ENCODE measurements at places on chromosomes 13 and 19.

GRCh38 chr13:27619728-27620376 is 477 bp downstream of the LNX2 start:
- peak; percentile 51 for DNase-seq

DNA sequence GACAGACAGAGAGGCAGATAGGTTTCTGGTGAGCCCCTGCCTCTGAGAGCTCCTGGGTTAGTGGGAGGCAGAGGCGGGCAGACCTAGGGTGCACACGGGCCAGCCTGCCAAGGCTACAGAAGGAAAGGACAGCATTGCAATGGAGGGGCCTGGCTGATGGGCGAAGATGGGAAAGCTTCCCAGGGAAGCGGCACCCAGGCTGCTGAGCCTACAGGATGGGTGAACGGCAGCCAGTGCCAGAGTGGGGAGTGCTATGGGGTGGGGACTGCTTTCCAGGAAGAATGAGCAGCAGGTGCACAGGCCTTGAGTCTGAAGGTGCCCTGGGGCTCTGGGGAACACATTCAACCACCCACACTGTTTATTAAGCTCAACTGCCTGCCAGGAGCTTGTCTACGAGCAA is 702 bp upstream of the MAG start:
- no peak for DNase-seq

DNA sequence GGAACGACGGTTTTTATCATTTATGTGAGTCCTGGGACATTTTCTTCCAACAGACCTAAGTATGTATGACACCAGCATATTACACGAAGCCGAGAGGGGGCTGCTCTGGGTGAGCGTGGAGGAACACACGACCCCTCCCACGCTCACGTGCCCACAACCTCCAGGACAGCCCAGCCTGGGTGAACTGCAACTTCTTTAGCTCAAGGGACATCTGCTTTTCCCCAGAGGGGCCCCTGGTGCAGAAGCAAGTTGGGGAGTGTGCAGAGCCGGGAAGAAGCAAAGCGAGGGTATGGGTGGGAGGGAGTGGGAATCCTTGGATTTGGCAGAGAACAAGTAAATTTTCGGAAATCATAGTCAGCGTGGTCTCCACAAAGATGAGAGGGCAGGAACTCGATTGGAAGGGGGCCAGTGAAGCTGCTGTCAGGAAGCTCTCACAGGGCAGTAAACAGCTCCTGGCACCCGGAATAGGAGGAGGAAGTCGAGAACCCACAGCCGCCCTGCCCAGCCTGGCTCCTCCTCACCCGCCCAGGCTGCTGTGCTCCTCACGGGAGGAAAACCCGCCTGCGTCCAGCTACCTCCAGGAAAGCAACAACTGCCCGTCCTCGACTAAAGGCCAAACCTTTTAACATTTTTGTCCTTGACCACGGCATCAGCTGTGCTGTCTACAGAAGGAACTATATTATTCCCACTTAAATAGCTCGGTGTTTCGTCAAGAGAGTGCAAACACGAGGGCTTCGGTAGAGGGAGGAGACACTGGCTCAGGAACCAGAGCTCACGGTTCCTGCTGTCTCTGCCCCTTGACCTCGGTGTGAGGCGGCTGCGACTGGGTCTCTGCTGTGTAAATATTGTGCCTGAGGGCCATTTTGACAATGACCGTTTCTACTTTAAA is 17.2 kb upstream of the CFAP97D2 start:
- DNase-seq = peak; percentile 72

GRCh38 chr13:26719356-26719945 is 41.1 kb downstream of the GPR12 start:
- DNase-seq = peak; percentile 9

DNA sequence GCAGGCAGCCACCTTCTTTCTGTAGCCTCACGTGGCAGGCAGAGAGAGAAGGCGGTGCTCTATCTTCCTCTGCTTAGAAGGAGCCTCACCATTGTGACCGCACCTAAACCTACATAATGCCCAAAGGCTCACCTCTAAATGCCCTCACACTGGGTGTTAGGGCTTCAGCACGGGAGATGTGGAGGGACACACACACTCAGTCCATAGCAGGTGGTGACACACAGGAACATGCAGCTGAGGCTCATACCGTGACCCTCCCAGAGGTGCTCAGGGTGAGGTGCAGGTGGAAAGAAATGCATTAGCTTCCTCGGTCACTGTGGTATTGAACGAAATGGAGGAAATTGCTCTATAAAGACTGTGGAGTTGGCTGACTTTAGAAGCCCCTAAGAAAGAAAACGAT is 37.7 kb upstream of the TUBGCP3 start:
- DNase-seq = no peak

GRCh38 chr13:33678906-33679657 is 138.9 kb upstream of the RFC3 start:
- DNase-seq = peak; percentile 43

DNA sequence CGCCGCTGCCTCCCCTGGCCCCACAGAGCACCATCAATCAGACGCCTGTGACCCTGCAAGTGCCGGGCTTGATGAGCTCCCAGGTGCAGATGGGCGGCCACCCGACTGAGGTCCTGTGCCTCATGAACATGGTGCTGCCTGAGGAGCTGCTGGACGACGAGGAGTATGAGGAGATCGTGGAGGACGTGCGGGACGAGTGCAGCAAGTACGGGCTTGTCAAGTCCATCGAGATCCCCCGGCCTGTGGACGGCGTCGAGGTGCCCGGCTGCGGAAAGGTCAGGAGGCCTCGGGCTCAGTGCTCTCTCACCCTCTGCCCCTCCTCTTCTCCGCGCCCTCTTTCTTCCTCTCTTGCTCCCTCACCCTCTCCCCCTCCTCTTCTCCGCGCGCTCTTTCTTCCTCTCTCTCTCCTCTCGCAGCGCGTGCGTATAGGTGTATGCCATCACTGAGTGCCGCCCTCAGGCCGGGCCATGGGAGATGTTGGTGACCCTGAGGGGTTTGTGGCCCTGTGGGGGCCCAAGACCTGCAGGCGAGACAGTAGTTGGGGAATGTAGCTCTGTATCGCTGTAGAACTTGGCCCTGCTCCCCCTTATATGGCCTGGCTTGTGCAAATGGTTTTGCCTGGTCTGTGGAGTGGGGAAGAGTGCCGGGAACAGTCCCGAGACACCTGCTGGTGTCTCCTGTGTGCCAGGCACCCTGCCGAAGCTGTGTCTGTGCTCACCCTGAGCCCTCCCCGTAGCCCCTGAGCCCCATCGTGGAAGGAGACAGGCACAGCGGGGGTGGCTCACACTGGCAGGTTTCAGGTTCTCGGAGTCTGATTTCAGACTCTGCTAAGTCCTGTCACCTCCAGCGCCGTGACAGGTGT is 5.4 kb upstream of the EPN1 start:
- no peak for DNase-seq

GRCh38 chr13:53101883-53102282 is 73.3 kb downstream of the OLFM4 start:
- no peak for DNase-seq

DNA sequence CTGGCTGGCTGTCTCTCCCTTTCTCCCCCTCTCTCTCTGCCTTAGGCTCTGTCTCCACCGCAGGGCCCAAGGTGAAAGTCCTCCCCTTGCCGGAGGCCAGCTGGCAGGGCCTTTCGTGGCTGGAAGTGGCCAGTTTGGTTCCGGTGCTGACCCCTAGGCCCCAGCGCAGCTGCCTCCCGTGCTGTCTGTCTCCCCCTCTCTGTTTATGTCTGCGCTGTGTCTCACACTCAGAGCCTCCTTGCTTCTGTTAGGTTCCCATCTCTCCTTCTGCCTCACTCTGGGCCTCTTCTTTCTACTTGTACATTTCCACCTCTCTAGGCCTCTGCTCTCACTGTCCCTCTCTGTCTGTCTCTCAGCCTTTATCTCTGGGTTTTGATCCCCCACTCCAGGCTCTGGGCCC is 13.1 kb downstream of the CCDC97 start:
- DNase-seq = no peak

DNA sequence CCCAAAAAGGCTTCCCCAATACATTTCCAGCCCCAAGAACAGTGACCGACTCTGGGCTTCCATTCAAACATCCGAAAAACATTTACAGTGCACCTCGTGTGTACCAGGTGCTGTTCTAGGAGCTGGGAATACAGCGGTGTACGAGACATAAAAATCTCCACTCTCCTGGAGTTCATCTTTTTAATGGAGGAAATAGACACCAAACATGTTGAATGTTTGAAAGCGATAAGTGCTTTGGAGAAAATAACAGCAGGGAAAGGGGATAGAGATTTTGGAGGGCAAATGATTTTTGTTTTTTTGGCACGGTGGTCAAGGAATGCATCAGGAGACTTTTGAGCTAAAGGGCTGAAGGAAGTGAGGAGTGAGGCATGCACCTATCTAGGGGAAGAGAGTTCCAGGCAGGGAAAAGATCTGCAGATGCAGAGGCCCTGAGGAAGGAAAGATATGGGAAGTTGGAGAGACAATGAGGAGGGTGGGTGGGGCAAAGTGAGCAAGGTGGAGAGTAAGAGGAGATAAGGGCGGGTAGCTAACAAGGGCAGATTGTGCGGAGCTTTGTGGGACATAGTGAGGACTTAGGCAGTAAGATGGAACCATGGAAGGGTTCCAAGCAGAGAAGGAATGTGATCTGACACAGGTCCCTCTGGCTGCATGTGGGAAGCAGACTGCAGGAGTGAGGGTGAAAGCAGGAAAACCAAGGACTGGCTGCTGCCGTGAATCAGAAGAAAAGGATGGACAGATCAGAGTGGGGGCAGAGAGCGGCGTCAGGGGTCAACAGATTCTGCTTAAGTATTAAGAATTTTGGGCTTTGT is 703 bp upstream of the FBL start:
- no peak for DNase-seq

DNA sequence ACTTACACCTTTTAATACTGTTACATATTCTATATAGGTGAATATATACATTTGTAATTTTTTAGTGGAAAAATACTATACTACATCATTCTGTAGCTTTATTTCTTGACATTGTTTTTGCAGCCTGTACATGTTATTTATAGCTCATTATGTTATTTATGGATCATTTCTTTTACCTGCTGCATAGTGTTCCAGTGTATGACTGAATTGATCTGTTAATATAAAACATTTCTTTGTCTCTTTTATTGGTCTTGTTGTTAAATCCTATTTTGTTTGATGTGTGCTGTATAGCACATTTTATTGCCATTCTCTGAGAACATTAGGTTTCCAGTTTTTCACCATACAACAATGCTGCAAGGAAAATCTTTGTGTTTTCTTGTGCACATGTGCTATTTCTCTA is 2.4 kb downstream of the SETDB2 start:
- DNase-seq = no peak

Measured in inflammatory macrophage (primary cell).